ENCODE measurements at places on chromosomes 12 and 14. TPM values are rescaled to one million over a fixed set of nuclear protein-coding genes. Genes with fewer than 3 reads are reported as not detected.

Gene IL22
- not detected for total RNA-seq

Gene NXPH4
- total RNA-seq = 0.39 TPM

Gene SYNDIG1L
- not detected for total RNA-seq

Gene PLEK2
- total RNA-seq = not detected

Gene APOLD1
- total RNA-seq = 11.1 TPM

Gene KRT86
- total RNA-seq = 1.1 TPM

Gene DACT1
- total RNA-seq = 0.58 TPM

Gene PRPH
- not detected for total RNA-seq

Gene ZNF641
- 14.1 TPM for total RNA-seq

Gene TEX52
- total RNA-seq = 0.40 TPM

Gene GPRC5A
- total RNA-seq = not detected

Measured in activated CD8-positive, alpha-beta T cell treated with anti-CD3 and anti-CD28 coated beads, Interleukin-2, amount 10 ng/mL, durations not matched to agents 7 days and 5 days (primary cell).